ENCODE measurements at places on chromosomes 3 and 15.

- DNase-seq, result no peak
These were observed 69.3 kb downstream of the PIK3R4 start for GRCh38 chr3:130677343-130677742.

GRCh38 chr3:9986230-9986725 lies 363 bp downstream of the EMC3 start:
- no peak for DNase-seq

GRCh38 chr15:76059320-76060117 lies at the start of gene TMEM266:
TMEM266 (plus strand) TSS chr15:76059985; CDS start chr15:76134264, 74,279 bp downstream.
- no peak for DNase-seq

GRCh38 chr3:143081844-143082778 lies 37.5 kb upstream of the CHST2 start:
- peak; percentile 16 for DNase-seq
